Stimulated activated CD4-positive, alpha-beta T cell treated with anti-CD3 and anti-CD28 coated beads, Interleukin-4, amount 100 ng/mL, for 48 hours (primary cell): ENCODE measurements at places on chromosomes 4 and X.
A peak's percentile ranks its signal among the peaks of the same experiment; 100 is the strongest.

- DNase-seq = no peak
Observed at GRCh38 chrX:97326456-97326855, 442.7 kb downstream of the RPA4 start.

DNA sequence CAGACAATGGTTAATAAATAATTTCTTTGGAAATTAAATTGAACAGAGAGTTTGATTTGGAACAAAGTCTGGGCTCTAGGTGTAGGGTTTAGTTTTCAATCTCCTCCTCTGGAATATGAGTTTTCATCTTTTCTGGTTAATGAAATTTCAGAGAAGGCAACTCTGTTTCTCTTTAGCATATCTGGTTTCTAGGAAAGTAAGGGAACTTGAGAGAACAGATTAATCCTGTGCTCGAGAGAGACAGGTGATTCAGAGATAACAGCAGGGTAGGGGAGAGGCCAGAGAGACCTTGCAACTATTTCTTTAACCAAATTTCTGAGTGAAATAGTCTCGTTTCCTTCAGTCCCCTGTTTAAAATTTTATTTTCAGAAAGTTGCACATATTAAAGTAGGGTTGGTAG is 275.4 kb downstream of the GALNTL6 start:
- DNase-seq = no peak

DNA sequence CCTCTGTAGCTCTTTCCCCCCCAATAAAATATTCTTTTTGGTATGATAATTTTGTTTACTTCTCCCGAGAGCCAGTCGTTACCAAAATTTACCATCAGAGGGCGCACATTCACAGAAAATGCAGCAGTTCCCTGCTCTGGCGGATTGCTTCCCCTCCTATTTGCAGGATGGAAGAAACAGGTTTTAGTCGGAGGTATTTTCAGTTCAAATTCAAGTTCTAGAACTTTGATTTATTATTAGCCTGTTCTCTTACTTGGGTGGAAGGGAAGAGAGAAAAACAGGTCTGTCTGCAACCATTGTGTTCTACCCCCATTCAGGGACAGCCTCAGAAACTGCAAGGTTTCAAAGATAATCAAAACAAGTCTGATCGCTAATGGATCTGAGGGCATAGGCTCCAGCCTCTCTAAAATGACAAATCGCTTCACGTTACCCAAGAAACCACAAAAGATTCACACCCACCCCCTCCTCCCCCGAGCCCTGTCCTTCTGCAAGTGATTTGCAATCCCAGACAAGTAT is 263.8 kb upstream of the RPS6KA3 start:
- peak; percentile 33 for DNase-seq

GRCh38 chr4:77493829-77494551 is 111.6 kb upstream of the CXCL13 start:
- no peak for DNase-seq

GRCh38 chr4:3520276-3520675 is 11.9 kb downstream of the LRPAP1 start:
- DNase-seq = no peak

DNA sequence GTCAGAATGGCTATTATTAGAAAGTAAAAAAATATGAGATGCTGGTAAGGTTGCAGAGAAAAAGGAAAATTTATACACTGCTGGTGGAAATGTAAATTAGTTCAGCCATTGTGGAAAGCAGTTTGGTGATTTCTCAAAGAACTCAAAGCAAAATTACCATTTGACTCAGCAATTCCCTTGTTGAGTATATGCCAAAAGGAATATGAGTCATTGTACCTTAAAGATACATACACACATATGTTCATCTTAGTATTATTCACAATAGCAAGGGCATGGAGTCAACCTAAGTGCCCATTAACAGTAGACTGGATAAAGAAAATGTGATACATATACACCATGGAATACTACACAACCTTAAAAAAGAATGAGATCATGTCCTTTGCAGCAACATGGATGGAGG is 148.2 kb downstream of the COMMD8 start:
- no peak for DNase-seq

- no peak for DNase-seq
Observed at GRCh38 chr4:117357437-117357836, 272.1 kb upstream of the TRAM1L1 start.

GRCh38 chrX:107561468-107562215 is 66.7 kb upstream of the PRPS1 start:
- DNase-seq = no peak
